ENCODE measurements at places on chromosomes 5 and 9. TPM values are rescaled to one million over a fixed set of nuclear protein-coding genes. Genes with fewer than 3 reads are reported as not detected.

ZFP2 gene
- 1.4 TPM for total RNA-seq

TNPO1 gene
- 256 TPM for total RNA-seq

XPA gene
- total RNA-seq: 10.3 TPM

SEMA4D gene
- 0.88 TPM for total RNA-seq

CNTNAP3 gene
- total RNA-seq: 1.4 TPM

CLIC3 gene
- total RNA-seq: 1.5 TPM

DYNC2I2 gene
- total RNA-seq: 51.3 TPM

RAPGEF6 gene
- 18.6 TPM for total RNA-seq

PCDHGA4 gene
- total RNA-seq: 6.8 TPM

IRX1 gene
- total RNA-seq: 3.2 TPM

LHX3 gene
- under 0.01 TPM for total RNA-seq

FRMPD1 gene
- not detected for total RNA-seq

FLT4 gene
- total RNA-seq: not detected

ACSL6 gene
- not detected for total RNA-seq

DRD1 gene
- under 0.01 TPM for total RNA-seq

IFNA21 gene
- not detected for total RNA-seq

IFNA16 gene
- total RNA-seq: not detected

TLX3 gene
- total RNA-seq: not detected

RAD23B gene
- 148 TPM for total RNA-seq
